ENCODE measurements at places on chromosomes 16 and 17. TPM values are rescaled to one million over a fixed set of nuclear protein-coding genes. Genes with fewer than 3 reads are reported as not detected.

- no peak for DNase-seq
Measured at GRCh38 chr16:23962001-23962400, 126.2 kb downstream of the PRKCB start.

DNA sequence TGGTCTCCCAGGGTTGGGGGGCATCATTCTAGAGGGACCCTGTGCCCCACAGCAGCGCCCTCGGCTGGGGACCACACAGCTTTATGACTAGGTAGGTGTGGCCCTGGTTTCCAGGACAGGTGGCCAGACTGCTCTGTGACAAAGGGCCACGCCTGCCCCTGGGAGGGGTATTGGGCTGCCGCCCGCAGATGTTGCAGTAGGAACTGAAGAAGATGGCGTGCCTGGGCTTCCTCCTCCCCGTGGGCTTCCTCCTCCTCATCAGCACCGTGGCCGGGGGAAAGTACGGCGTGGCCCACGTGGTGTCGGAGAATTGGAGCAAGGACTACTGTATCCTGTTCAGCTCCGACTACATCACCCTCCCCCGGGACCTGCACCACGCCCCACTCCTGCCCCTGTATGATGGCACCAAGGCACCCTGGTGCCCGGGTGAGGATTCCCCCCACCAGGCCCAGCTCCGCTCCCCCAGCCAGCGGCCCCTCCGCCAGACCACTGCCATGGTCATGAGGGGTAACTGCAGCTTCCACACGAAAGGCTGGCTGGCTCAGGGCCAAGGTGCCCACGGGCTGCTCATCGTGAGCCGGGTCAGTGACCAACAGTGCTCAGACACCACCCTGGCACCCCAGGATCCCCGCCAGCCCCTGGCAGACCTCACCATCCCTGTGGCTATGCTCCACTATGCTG lies at the start of gene SPPL2C:
TSS of gene SPPL2C (plus strand) at position 187 of the 681 bp plus-strand sequence. CDS start at position 213, 26 bp downstream.
- DNase-seq, result no peak

DNA sequence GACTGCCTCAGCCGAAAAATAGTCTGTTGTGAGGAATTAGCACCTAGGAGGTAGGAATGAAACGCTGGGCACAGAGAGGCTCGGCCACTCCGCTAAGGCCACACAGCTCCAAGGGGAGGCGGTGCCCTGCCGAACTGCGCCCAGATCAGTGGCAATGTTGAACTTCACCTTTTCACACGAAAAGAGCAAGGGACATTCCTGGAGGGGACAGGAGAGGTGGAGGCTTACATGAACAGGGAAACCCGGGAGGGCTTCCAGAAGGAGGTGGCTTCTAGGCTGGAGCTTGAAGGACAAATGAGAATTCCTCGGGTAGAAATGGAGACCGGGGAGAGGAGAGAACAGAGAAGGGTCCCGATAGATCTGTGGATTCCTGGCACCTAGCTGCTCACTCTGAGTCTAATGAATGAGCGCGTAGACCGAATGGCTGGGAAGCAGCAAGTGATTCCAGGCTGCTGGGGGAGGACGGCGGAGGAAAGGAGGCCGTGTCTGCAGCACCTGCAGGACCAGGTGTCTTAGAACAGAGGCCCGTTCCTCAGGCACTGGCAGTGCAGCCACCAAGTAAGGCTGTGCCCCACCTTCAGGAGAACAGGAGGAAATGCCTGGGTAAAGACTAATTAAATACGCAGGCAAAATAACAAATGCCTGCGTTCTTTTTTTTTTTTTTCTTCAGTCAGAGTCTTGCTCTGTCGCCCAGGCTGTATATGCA lies 722 bp upstream of the SLC38A10 start:
- peak; percentile 92 for DNase-seq

DNA sequence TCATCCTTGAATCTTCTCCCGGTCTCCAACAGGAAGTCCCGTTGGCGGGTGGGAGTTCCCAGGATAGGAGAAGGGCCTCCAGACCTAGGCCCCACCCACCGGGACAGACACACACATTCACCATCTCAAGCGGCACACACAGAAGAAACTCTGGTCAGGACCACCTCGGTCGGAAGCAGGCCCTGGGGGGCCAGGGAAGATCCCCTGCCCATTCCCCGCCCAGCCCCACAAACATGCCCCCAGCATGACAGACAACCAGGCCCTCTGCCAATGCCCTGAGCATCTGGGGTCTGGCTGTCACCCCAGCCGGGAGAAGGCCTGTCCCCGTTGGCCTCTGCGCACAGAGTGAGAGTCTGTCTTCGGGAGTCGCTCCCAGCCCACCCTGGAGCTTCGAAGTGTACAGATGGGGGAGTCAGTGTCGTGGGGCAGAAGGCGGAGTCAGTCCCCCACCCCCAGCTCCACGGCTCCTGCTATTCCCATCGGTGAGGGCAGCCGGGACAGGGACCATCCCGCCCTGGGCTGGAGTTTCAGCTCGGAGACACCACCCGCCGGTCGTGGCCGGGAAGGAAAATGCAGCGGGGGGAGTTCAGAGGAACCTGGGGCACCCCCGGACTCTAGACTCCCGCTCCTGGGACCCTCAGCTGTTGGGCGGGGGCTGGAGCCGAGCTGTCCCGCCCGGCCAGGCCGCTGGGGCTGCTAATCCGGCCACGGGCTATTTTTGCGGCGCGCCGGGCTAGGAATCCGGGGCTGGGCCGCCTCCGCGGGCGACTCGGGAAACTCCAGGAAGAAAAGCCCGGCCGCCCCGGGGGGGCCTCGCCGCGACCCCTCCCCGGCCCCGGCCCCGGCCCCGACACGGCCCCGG lies 660 bp downstream of the RHBDF1 start:
- DNase-seq, result peak; percentile 68

DNA sequence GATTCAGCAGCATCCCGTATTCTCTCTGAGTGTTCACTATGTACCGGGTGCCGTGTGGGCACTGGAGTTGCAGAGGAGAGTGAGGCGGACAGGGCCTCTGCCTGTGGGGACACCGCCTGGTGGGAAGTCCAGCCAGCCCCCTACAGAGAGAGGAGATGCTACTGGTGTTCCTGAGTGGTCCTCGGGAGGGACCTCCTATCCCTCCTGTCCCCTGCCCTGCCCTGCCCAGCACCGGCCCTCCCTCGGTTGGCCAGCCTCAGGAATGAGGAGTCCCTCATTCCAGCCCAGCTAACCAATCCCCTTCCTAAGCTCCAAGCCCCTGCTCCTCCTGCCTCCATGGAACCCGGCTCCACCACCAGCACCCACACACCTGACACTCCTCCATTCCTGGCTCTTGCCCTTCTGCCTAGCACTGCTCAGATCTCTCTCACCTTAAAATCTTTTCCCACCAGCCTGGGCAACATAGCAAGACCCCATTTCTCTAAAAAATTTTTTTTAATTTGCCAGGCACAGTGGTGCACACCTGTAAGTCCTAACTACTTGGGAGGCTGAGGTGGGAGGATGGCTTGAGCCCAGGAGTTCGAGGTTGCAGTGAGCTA lies 2.0 kb downstream of the ASGR2 start:
- DNase-seq, result no peak

NOG gene
- 3.0 TPM for total RNA-seq

TEKT1 gene
- not detected for total RNA-seq
